Stimulated activated CD4-positive, alpha-beta T cell treated with anti-CD3 and anti-CD28 coated beads, Interleukin-2, amount 100 ng/mL, for 48 hours (primary cell): ENCODE measurements at places on chromosomes 7 and 10.

DNA sequence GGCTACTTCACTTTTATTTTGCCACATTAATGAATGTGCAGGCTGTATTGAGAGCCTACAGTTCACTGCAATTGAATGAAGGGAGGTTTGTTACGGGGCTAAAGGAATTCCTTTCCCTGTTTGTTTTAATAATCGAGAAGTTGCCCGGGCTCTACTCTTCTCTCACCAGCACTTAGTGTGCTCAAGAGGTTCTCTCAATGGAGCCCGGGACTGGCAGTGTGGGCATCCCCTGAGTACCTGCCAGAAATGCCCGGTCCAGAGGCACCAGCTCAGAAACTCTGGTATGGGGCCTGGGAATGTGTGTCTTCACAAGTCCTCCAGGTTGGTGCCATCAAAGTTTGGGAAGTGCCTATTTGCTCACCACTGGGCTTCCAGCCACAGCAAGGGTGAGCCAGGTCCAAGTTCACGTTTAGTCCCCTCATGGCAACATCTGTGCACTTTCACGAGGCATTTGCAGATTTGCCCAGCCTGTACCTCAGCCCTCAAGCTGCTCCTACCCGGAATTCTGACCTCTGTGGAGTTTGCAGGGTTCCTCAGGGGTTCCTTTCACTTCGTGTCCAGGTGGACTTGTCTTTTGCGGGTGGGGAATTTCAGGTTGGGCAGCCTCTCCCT, 622.4 kb downstream of the SDK1 start:
- DNase-seq, result no peak

DNA sequence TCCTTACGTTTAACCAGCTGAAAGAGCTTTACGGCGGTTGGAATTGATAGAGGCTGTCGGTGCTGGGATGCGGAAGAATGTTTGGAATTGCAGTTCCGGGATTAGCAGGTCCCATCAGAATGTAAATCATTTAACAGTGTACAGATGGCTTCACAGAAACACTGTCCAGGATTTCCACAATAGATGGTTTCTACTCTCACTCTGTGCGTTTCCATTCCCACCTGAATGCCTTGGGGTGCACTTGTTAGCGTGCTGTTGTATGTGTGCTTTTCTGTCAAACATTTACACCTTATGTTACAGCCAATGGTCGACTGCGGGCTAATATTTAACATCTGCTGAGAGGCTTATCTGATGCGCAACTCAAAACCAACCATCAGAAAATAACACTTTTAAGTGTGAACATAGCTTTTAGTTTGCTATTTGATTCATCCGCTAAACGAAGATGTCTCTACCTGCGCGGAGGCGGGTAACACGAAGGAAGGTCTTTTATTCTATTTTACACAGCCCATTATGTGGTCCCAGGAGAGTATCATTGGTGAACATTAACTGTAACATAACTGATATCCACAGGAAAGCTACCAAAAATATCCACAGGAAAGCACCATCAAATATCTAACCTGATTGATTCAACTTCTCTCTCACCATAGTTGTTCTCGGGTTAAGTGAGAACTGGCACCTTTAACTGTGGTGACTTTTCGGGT, 179.0 kb downstream of the PRPF18 start:
- no peak for DNase-seq

- peak; percentile 51 for DNase-seq
These were observed 94.0 kb downstream of the GRK5 start for GRCh38 chr10:119301397-119301796.

DNA sequence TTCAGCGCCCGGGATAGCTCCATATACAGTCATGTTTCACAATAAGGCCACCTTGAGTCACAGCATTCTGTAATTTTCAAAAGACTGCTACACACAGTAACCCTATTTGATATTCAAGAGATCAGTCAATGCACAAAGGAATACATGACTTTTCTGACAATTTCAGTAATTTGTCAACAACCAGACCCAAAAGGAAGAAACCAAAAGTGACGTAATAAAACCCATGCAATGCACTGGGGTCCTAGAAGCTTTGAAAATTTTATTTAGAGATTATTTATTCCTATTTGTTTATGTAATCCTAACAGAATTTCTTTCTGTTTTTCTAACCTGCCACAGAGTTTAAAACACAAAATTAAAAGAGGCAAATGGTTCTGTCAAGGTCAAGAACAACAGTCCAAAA, 421.2 kb downstream of the DPP6 start:
- DNase-seq, result no peak

- no peak for DNase-seq
These were observed 17.8 kb downstream of the KCNK18 start for GRCh38 chr10:117215079-117215478.

- no peak for DNase-seq
These were observed 259.0 kb downstream of the WDR37 start for GRCh38 chr10:1315178-1315577.

DNA sequence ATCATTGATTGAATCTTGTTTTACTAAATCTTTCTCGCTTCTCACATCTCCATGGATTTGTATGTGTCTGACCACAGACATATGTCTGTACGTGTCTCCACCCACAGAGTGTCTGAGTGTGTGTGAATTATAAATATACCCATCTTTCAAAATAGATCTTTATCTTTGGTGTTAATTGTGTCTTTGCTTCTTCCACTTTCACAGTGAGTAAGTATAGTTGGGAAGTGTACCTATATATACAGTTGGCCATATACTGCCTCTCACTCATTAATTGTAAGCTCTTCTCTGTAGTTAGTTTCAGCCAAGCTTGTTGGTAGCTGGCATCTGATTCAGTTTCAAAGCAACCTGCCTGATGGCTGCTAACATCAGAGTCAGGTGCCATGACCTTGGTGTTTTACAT, 18.4 kb downstream of the EEPD1 start:
- DNase-seq, result no peak

GRCh38 chr10:35643151-35644049, 1.3 kb upstream of the FZD8 start:
- DNase-seq, result no peak

DNA sequence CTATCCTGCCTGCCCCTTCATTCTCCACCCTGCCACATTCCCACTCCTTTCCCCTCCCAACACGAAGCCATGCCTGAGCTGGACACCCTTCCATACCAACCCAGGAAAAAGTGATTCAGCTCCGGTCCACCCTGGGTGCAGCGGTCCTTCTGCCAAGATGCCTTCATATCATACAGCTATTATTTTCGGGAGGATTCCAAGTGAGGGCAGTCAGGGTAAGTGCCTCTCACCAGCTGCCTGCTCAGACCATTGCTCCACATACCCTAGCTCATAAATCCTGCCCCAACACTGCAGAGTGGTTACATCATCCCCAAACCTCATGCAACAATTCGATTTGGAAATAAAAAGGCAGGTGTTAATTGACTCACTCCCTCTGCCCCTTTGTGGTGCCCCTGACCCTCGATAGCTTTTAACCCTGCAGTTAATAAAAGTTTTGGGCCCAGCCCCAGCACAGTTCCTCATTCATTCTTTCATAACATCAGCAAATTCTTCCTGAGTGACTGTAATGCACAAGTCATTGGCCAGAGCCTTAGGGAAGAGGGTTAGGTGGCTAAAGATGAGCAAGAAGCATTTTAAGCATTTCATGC, 42.6 kb downstream of the ZNF503 start:
- no peak for DNase-seq

GRCh38 chr10:103280031-103280430, 3.1 kb downstream of the INA start:
- no peak for DNase-seq

- DNase-seq, result no peak
These were observed 101.1 kb downstream of the TNS3 start for GRCh38 chr7:47480576-47481538.

GRCh38 chr10:58967551-58968388, 208.7 kb upstream of the PHYHIPL start:
- no peak for DNase-seq

GRCh38 chr10:437698-438490, 251.6 kb downstream of the DIP2C start:
- DNase-seq, result no peak

GRCh38 chr7:90433221-90433620, 30.0 kb downstream of the CLDN12 start:
- DNase-seq, result no peak

- DNase-seq, result no peak
These were observed 78.0 kb downstream of the MALSU1 start for GRCh38 chr7:23377134-23377533.

DNA sequence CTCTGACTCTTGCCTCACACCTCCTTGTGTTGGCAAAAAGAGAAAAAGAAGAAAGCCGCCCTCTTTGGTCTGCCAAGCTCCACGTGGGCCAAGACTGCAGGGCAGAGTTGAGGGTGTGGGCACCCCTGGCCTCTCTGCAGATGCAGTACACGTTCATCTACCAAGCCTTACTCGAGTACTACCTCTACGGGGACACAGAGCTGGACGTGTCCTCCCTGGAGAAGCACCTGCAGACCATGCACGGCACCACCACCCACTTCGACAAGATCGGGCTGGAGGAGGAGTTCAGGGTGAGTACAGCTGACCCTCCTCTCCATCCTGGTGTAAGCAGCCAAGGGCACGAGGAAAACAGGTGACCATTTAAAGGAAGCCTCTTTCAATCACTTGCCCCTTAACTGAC, 56.1 kb downstream of the MKI67 start:
- DNase-seq, result no peak

DNA sequence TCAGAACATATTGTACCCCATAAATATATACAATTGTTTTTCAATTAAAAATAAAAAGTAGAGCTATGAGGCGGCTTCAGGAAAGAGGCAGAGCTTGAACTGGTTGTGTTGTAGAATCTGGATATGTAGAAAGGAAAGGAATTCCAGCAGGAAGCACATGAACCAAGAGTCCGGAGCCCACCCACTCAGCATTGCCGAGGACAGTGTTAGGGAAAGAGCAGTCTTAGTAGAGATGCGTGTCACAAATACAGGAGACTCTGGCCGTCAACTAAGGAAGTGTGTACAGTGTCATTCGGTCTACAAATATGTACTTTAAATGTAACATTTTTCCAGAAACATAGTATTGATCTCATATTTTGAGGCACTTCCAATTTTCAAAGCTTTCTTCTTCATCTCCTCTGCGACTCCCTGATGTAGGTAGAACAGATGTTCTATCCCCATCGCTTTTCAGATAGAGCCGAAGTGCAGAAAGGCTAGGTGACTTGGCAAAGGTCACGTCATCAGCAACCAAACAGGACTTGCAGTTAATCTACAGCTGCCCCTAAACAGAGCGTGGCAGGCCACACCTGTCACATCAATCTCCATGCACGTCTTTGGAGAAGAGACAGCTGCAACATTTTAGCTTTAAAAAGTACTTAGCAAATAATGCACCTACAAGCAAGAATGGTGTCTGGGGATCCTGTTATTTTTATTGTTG, 25.3 kb upstream of the GJD4 start:
- DNase-seq, result no peak

DNA sequence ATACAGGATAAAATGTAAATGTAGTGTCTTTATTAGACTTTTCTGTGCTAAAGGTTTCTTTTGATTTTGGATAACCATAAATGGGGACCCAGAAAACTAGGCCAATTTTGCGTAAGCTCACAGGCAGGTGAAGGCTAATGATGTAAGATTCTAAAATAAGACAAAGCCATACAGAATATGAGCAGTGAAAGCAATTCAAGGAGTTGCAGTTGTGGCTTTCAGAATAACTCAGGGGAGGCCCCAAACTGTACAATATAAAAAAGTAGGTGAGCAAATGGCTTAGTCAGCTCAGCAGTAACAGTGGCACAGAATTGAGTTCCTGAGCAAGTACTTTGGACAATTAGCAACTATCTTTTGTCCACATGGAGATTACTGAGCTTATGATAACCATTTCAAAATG, 81.7 kb upstream of the NRP1 start:
- DNase-seq, result no peak

GRCh38 chr10:3886641-3887251, 101.7 kb upstream of the KLF6 start:
- no peak for DNase-seq

DNA sequence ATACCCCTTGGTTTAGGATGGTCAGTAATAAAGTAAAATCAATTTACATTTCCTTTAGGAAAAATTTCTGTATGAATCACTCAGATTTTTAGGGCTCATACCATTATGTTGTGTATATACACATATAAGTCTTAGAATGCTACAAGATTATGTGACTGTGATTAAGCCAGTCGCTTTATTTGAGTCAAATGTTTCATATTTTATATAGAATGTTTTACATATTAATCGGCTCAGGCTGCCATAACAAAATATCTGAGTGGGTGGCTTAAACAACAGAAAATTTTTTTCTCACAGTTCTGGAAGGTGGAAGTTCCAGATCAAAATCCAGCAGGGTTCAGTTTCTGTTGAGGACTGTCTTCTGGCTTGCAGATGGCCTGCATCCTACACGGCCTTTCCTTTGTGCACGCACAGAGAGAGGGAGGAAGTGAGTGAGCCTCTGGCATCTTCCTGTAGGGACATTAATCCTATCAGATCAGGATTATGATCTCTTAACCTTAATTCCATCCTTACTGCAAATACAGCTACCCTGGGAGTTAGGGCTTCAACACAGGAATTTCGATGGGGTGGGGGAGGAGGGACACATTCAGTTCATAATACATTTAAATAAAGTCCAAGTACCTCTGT, 198.0 kb downstream of the PHF14 start:
- no peak for DNase-seq

DNA sequence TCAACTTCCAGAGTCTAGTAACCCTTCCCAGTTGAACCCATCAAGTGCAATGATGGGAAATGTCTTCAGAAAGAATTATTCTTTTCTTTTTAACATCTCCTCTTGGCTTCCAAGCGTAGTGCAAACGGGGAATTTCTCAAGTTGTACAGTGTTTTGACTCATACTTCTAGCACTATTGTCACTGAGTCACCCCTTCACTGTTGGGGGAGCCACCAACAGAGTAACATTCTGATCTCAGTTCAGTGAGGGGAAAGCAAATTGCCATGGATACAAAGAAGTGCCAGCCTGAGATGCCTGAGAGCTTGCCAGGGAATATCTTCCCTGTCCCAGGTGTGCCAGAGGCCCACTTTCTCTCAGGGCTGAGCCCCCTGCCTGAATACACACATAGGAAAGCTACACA, 31.0 kb downstream of the CYP3A5 start:
- no peak for DNase-seq

GRCh38 chr10:112639298-112639697, 192.3 kb downstream of the VTI1A start:
- DNase-seq, result no peak

GRCh38 chr7:136104269-136104603, 127.1 kb upstream of the MTPN start:
- DNase-seq, result no peak

GRCh38 chr10:36538953-36539586, 586.3 kb upstream of the ANKRD30A start:
- DNase-seq, result no peak

DNA sequence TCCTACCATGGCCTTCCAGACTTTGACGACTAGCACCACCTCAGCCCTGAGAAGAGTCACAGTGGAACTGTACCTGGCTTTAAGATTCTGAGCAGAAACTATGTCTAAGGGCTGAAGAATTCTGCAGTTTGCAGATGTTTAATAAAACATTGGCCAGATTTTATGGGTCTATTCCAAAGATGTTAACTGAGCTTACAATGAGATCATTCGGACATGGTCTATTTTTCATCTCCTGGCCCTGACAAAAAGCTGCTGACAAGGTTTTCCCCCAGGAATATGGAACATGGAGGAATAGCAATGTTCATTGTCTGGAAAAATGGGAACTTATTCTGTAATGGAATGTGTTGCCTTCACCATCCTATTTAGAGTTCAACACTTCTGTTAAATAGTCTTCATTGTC, 66.4 kb downstream of the PTF1A start:
- DNase-seq, result no peak

- no peak for DNase-seq
These were observed 126.0 kb upstream of the WNT16 start for GRCh38 chr7:121202834-121203233.
